ENCODE measurements at places on chromosomes 13 and 19.

GRCh38 chr13:44224450-44225149 lies 149.0 kb upstream of the SERP2 start:
- DNase-seq = no peak

GRCh38 chr13:30457306-30457891 lies 8.3 kb downstream of the HMGB1 start:
- no peak for DNase-seq

DNA sequence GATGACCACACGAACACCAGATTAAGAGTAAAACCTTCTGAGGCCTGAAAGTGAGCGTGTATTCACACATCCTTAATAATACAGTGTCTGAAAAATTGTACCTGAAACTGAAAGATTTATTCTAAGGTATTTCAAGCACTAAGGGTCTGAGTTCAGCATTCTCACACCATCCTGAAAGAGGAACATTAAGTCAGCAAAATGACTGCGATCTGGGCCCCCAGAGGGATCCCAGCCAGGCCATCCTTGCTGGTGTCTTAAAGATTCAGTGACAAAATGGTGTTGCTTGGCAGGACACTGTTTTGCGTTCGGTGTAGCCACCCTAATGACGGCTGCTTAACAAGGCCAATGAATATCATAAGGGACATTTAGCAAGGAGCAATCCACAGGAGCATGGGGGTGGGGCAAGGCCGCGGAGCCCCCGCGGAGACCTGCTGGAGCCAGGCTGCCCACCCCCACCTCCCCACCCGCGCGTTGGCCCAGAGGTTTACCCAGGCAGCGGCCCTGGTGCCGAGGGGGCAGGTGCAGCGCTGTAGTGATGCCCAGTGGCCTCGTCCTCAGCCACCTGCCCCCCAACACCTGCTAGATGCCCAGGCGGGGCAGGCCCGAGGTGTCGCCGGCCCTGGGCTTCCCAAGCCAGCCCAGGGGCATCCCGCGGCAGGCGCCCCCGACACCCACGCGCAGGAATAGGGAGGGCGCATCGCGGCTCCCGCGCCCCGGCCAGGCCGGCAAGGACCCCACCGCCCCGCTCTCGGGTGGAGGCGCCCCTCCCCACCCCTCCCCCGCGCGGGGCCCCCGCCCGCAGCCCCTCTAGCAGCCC lies 742 bp downstream of the NALCN start:
- DNase-seq = no peak

DNA sequence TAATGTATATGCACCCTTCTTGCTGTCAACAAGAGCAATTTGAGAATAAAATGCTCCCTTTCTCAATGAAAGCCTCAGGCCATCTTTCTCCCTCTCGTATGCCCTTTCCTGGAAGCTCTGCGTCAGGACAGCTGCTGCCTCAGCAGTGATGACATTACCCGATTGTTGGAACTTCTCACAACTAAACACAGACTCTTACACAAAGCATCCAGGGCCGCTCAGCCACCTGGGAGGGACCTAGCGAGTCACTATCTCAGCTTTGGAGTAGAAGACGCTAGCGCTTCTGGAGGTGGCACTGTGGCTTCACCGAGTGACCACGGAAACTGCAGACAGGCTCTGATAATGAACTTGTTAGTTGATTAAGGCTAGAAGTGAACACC lies 153.2 kb upstream of the SOX1 start:
- no peak for DNase-seq

- DNase-seq = no peak
Observed at GRCh38 chr19:3046698-3047495, 15.4 kb downstream of the TLE5 start.

Data from kidney tubule cell (primary cell).